ENCODE measurements at places on chromosomes 4 and X.

- H3K27me3 ChIP-seq, result peaks cover 17% of the 10 kb centered on the region
- peak overlapping the region; percentile 81 for H3K4me3 ChIP-seq
- H3K27ac ChIP-seq, result peak overlapping the region; percentile 68
- peak; percentile 65 for DNase-seq
- no peaks in the 10 kb centered on the region for H3K36me3 ChIP-seq
Observed at GRCh38 chrX:1481636-1482529, 29.2 kb upstream of the ASMTL start.

GRCh38 chrX:109760922-109761250 lies 27.8 kb upstream of the ACSL4 start:
- no peak overlapping the region for H3K4me3 ChIP-seq
- H3K36me3 ChIP-seq, result no peaks in the 10 kb centered on the region
- H3K4me1 ChIP-seq, result peaks cover 25% of the 10 kb centered on the region
- DNase-seq, result no peak
- peak overlapping the region; percentile 0 for H3K27ac ChIP-seq

DNA sequence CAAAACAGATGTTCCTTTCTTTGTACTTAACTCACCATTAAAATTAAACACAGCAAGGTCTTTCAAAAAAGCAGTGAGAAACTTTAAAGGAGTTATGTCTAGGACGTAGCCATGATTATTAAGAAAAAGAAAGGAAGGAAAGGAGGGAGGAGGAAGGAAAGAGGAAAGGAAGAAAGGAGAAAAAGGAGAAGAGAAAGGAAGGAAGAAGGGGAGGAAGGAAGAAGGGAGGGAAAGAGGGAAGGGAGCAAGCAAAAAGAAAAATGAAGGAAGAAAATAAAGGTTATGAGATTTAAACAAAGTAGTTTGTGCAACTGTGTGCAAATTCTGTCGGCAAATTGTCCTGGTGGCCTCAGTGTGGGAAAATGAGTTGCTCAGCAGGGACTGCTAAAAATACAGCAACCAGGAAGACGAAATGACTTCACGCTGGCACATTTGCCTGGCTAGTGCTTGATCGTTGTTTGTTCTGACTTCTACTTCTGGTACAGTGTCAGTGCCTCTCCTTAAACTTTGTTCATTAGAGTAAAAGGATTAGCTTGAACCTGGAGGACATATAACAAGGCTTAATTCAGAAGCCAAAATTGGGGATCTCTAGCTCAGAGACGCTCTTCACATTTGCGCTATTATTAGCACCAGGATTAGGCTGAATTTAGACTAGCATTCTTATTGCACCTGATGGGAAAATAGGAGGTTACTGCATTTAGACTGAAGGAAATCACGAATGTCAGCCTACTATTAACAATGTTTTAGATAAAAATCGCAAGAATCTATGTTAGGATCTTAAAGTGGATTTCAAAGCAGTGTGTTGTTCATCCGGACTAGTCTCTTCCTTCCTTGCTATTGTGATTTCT lies 81.2 kb downstream of the DCK start:
- peaks cover 3% of the 10 kb centered on the region for H3K27me3 ChIP-seq
- H3K27ac ChIP-seq, result no peak overlapping the region
- H3K36me3 ChIP-seq, result no peaks in the 10 kb centered on the region

DNA sequence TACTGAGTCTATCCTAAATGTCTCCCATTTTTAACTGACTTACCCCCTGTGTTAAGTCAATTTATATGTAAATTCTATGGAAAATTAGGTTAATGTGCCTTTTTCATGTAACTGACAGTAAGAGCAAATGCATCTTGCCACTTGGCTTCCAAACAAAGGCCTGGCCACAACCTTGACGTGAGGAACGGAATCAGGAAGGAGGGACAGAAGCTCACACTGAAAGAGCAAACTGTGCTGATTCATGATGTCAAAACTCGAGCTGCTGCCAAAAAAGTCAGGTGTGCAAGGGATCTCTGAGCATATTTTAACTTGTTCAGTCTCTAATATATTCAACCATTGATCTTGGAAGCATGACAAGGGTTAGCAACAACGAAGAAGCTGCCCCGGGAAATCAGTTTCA lies 35.8 kb downstream of the GPM6A start:
- H3K4me1 ChIP-seq, result no peaks in the 10 kb centered on the region
- no peaks in the 10 kb centered on the region for H3K36me3 ChIP-seq
- no peak overlapping the region for H3K4me3 ChIP-seq
- no peaks in the 10 kb centered on the region for H3K27me3 ChIP-seq

DNA sequence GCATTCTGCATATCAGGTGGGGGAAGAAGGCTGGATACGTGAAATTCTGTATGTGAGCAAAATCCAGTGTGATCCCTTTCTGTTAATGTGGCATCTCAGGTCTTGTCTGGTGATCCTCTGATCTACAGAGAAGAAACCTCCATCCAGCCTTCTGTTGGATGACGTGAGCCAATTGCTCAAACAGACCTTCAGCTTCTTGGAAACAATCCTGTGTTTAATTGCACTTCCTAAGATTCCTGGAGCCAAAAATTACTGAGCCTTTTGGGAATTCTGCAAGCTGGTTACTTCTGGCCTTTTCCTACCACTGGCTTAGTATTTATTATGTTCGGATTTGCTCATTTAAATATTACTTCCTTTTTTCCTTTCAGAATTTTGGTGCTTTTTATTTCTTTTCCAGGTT lies 51.2 kb downstream of the TRIML1 start:
- H3K36me3 ChIP-seq, result no peaks in the 10 kb centered on the region
- no peaks in the 10 kb centered on the region for H3K27me3 ChIP-seq
- peaks cover 3% of the 10 kb centered on the region for H3K4me1 ChIP-seq
- H3K27ac ChIP-seq, result no peak overlapping the region
- no peak overlapping the region for H3K4me3 ChIP-seq
- DNase-seq, result no peak

DNA sequence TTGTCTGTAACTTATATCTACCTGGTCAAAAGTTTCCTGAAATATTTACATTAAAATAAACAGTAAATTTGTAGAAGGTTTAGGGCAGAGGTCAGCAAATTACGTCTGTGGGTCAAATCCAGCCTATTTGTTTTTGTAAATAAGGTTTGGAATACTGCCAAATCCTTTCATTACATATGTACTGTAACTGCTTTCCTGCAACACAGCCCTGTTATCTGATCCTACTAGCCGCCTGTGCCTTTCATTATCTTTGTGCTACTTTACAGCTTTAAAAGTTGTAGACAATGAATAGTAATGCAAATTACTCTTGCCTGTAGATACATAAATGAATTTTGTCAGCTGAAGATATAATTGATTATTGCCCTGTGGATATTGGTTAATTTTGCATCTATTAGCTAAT lies 369.6 kb upstream of the SLC7A11 start:
- no peak overlapping the region for H3K27ac ChIP-seq
- no peaks in the 10 kb centered on the region for H3K27me3 ChIP-seq
- H3K36me3 ChIP-seq, result no peaks in the 10 kb centered on the region

DNA sequence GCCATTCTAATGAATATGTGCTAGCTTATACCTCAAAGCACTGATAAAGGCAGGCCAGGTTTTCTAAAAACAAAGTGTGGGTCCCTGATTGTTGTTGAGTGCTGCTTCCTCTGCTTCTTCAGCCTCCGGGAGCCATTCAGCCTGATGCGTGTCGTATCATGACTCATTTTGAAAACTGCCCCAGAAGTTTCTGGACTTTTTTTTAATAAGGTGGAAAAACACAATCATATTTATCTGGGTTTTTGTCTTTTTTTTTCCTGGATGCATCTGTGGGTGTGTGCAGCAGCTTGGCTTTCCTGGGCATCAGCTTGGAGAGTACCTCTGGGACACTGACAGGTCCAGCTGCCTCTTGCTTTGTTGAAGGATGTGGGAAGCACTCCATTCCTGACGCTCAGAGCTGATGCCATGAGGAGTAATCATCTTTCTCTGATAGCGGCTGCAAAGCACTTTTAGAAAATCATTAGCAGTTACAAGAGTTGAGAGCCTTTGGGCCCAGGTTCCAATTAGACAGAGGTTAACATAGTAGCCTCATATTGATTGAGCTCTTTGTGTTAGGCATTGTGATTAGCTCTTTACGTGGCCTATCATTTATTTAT lies 66.9 kb downstream of the PARM1 start:
- H3K4me1 ChIP-seq, result no peaks in the 10 kb centered on the region
- no peak overlapping the region for H3K27ac ChIP-seq
- DNase-seq, result no peak
- no peaks in the 10 kb centered on the region for H3K27me3 ChIP-seq

- no peaks in the 10 kb centered on the region for H3K27me3 ChIP-seq
- DNase-seq, result peak; percentile 58
- H3K4me1 ChIP-seq, result peaks cover 18% of the 10 kb centered on the region
- peak overlapping the region; percentile 81 for H3K4me3 ChIP-seq
- H3K36me3 ChIP-seq, result no peaks in the 10 kb centered on the region
Observed at GRCh38 chrX:262381-262909, 18.7 kb upstream of the PLCXD1 start.

DNA sequence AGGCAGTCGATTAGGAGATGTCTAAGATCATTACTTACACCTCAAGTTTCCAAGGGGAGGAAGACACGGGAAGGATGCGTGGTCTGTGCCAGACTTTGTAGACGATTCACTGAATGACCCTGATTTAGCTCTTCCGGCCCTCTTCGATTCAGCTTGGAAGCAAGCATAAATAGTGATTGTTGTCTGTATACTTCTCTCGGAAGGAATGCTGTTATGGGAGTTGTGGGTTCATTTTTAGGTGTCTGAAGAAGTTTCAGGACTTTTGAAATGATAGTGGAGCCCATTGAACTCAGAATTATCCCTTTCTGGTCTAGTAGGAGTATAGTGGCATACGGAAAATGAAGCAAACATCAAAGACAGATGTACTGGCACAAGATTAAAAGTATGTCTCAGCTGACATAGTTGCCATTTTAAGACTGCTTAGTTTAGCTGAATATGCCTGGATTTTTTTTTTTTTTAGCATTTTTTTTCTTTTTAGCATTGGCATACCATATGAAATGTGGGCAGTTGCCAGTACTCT lies 1.0 kb upstream of the ANKRD17 start:
- H3K4me3 ChIP-seq, result peak overlapping the region; percentile 98
- no peaks in the 10 kb centered on the region for H3K27me3 ChIP-seq
- H3K4me1 ChIP-seq, result peaks cover 19% of the 10 kb centered on the region

DNA sequence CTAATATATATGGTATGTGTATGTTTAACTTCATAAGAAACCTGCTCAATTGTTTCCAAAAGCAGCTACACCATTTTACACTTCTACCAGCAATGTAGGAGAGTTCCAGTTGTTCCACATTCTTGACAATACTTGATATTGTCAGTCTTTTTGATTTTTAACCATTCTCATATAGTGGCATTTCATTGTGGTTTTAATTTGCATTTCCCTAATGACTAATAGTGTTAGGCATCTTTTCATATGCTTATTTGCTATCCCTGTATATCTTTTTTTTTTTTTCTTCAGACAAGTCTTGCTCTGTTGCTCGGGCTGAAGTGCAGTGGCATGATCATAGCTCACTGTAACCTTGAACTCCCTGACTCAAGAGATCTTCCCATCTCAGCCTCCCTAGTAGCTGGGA lies 58.2 kb upstream of the TRIM2 start:
- no peaks in the 10 kb centered on the region for H3K27me3 ChIP-seq
- H3K36me3 ChIP-seq, result no peaks in the 10 kb centered on the region
